ENCODE measurements at places on chromosomes 11 and 22. TPM values are rescaled to one million over a fixed set of nuclear protein-coding genes. Genes with fewer than 3 reads are reported as not detected.

CALCB gene
- 0.28 TPM for total RNA-seq

ANGPTL5 gene
- total RNA-seq = 0.09 TPM

OR4D5 gene
- total RNA-seq = not detected

MMP10 gene
- total RNA-seq = 0.71 TPM

AGBL2 gene
- 0.86 TPM for total RNA-seq

HSPB2 gene
- 0.29 TPM for total RNA-seq

TMEM191C gene
- total RNA-seq = 1.2 TPM

NEFH gene
- total RNA-seq = 0.05 TPM

TESMIN gene
- total RNA-seq = 4.3 TPM
